ENCODE measurements at places on chromosomes 1 and 21. TPM values are rescaled to one million over a fixed set of nuclear protein-coding genes. Genes with fewer than 3 reads are reported as not detected.
A peak's percentile ranks its signal among the peaks of the same experiment; 100 is the strongest.

DNA sequence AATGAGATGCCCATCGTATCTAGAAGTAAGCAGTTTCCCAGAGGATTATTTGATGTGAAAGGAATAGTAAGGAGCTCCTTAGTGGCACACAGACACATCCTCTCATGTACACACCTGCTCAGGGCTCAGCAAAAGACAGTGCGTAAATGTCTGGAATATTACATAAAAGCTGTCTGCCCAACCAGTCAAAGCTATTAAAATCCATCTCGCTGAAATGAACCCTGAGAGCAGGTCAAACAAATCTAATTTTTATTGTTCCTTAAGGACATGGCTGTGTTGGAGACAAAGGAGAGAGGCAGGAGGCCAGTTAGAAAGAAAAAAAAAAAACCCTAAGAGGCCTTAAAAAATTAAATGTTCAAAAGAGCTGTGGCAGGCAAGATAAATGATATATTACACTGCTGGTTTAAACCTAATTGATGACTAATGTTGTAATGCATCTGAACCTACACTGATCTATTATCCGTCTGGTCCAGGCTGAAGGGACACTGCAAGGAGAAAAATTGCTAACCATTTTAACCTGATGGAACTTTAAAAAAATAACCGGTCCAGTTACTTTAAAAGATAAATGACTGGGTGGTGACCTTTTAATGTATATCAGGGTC lies 58.5 kb upstream of the FGGY start:
- DNase-seq, result no peak

DNA sequence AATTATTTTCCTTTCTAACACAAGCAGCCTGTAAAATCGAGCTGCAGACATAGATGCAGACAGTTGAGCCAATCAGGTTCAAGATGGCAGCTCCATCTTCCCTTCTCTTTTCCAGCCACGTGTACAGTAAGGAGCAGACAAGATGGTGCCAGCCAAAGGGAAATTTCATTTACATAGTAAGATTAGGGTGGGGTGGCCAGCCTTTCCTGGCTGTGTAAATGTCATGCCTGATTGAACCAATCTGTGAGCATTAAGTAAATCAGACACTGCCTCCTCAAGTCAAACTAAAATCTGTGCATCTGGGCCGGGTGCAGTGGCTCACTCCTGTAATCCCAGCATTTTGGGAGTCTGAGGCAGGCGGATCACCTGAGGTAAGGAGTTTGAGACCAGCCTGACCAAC lies 60.2 kb downstream of the TBCE start:
- DNase-seq, result no peak

GRCh38 chr1:168246506-168246905 lies 20.7 kb downstream of the SFT2D2 start:
- DNase-seq, result no peak

DNA sequence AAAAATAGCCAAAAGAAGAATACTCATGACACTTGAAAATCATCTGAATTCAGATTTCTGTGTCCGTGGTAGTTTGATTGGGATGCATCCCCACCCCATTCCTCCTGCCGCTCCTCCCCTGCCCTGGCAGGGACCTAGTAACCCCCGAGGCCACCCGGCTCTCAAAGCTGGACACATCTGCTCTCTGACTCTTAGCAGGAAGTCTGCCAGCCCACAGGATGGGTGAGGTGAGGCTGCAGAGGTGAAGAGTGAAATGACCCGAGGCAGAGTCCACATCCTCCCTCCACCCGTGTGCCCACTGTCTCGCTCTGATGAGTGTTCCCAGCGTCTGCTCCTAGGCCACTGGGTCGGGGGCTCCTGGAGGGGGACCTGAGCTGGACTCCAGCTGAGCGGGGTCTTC lies 308.5 kb upstream of the VAMP3 start:
- no peak for DNase-seq

DNA sequence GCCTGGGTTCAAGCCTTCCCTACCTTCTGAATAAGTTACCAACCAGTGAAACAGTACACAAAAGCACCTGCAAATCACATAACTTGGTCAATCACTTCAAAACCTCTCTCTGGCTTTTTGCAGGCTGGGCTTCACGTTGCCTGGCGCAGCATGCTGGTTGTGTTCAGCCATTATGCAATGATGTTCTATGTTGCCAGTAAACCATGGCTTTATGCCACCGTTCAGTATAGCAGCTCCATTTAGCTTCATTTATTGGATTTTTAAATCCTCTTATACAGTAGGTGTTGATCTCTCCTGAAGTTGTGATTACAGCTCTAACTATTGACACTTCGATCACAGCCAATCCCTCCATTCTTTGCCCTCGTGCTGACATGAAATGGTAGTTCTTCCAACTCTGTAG lies 233.6 kb upstream of the PTBP2 start:
- DNase-seq, result no peak

- no peak for DNase-seq
Measured at GRCh38 chr1:2470290-2471158, 5.6 kb upstream of the PLCH2 start.

- no peak for DNase-seq
Measured at GRCh38 chr1:243963571-243963970, 87.5 kb upstream of the ZBTB18 start.

GRCh38 chr1:67285780-67286488 lies 21.7 kb upstream of the IL12RB2 start:
- DNase-seq, result no peak

NUP210L gene
- not detected for total RNA-seq

PDZK1IP1 gene
- not detected for total RNA-seq

GRCh38 chr1:200379432-200379757 lies 30.4 kb downstream of the ZNF281 start:
- no peak for DNase-seq

NCF2 gene
- total RNA-seq, result 5.2 TPM

- DNase-seq, result peak; percentile 26
Measured at GRCh38 chr1:50193002-50193401, 84.3 kb downstream of the ELAVL4 start.

DNA sequence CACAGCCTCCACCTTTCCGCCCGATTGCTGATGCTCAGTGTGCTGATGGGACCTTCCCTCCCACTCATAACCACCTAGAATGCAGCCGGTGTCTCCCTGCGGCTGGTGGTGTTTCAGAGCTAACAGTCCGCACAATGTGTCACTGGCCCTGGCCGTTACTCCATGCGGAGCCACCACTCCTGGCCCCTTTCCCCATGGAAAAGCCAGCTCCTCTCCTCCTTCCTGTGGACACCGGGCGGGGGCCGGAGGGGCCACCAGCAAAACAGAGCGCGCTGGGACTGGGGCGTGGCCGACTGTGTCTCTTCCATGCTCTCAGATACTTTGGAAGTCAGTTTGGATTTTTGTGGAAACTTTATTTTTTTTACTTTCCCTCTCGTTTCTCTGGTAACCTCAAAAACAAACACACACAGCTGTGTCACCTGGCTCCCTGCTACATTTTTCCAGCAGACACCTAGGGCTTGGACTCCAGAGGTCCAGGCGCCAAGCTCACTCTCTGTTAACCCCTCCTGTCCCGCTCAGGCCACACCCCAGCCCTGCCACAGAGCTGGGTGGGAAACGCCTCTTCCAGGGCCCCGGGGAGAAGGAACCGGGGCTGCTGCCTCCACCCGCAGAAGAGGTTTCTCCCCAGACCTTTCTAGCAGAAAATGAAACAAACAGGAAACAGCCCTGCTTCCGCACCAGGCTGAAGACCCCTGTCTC lies 32.5 kb upstream of the COL6A2 start:
- DNase-seq, result peak; percentile 92

LCE3D gene
- total RNA-seq, result not detected

TESK2 gene
- 3.3 TPM for total RNA-seq

RCSD1 gene
- total RNA-seq, result 16.8 TPM

DNA sequence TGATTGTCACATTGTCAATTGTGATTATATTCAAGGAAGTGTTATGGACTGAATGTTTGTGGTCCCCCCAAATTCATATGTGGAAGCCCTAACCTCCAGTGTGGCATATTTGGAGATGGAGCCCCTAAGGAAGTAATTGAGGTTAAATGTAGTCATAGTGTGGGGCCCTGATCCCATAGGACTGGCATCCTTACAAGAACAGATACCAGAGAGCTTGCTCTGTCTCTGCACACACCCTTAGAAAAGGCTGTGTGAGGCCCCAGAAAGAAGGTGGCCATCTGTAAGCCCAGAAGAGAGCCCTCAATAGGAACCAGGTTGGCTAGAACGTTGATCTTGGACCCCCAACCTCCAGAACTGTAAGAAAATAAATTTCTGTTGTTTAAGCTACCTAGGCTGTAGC lies 28.1 kb downstream of the VANGL1 start:
- DNase-seq, result no peak

Measured in esophagus muscularis mucosa (tissue), 4 donors.